ENCODE measurements at places on chromosomes 4 and X.

DNA sequence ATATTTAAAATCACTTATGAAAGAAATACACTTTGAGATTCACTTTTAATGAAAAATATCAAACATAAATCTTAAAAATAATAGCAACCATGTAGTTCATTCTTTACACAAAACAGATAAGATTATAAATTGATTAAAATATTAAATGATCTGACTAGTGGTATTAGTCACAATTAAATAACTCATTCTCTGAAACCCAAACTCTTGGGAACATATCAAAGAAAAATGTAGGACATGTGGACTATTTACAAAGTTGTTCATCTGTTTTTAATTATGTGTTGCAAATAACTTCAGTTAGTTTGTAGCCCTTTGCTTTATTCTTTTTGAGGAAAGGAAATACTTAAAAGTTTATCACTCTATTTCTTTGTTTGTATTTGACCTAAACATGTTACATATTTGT is 9.5 kb upstream of the GUCY1A1 start:
- DNase-seq, result peak; percentile 25

DNA sequence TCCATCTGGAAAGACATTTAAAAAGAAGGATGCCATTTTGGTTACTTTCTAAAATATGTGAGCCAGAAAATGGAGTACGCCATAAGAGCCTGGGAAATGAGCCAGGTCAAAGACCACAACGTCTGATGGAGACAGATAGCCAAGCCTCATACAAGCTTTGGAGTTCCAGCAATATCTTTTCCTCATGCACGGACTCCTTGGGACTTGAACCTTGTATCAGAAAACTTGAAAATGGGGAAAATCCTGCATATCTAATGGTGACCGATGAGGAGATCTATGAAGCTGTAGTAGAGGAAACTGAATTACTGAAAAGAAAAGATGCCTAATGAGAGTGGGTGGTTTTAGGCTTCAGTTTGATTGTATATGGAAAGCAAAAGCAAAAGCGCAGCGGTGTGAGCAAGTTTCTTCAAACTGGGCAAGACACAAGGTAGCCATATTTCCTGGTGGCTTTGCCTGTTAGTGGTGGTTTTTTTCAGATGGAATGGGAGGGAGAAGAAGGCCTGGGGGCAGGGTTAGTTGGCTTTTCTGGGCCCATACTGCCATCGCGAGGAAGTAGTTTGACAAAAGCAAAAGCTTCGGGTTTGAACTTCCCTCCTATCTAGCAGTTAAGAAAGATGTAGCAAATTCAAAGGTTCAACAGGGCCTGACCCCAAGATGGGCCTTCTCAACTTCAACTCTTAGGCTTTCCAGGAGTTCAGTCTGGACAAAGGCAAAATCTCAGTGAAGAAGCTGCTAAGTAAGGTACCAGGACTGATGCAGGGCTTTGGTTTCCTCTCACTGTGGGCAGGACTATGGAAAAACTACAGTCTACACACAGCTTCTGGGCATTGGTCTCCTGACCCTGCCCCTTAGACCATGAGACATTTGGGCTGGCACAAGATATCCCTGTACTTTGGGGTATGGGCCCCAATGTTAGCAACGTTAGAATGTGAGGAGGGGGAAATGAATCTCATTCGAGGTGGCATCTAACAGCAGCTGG is 210.0 kb upstream of the STK26 start:
- no peak for DNase-seq

- DNase-seq, result no peak
These were observed 31.5 kb downstream of the CASP3 start for GRCh38 chr4:184617600-184618196.

- DNase-seq, result no peak
These were observed 103.3 kb upstream of the KIT start for GRCh38 chr4:54554339-54554990.

DNA sequence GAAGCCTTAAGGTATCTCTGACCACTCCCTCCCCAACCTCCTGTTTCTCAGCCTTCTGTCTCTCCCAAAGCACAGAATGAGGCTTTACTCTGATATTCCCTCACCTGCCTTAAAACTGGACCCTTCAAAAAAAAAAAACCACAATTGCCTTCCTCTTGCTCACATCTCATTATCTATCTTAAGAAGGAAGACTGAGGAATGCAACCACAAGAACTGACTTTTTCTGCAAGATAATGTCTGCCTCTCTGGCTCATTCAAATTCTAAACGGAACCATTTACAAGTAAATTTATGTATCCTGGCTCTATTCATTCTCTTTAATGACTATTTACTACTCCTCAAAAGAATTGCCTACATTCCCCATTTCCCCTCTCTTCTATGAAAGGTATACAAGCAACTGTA is 545.5 kb upstream of the HTR2C start:
- no peak for DNase-seq

GRCh38 chr4:55270481-55270880 is 75.6 kb upstream of the SRD5A3 start:
- no peak for DNase-seq

DNA sequence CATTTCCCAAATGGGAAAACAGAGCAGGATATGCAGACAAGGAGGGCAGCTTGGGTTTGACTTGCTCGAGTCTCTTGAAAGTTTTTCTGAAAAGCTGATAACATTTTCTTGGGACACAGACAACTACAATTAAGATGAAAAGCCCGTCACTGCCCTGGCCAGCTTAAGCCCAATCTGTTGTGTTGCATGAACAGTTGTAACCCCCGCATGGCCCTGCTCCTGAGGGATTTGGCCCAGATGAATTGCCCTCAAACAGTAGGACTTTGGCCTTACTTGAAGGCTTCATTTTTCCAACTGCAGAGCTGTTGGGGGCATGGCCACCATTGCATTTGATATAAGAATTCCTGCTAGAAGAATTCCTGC is 40.5 kb upstream of the MGST2 start:
- no peak for DNase-seq

DNA sequence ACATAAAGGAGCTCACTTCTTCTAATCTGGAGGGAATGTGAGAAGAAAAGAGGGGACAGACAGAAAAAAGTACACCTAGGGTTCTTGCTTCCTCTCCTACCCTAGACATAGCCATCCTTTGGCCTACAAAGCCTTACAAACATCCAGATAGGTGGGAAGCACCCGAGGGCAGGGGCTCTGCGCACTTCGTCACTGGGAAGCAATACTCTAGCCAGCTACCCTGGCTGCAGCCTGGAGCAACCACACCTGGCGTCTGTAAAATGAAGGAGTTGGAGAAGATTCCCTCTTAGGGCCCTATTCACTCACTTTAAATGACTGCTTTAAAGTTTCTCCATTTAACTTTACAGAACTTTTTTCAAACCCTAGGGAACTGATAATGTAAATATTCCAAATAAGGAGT is 65.7 kb upstream of the NOCT start:
- DNase-seq, result no peak

DNA sequence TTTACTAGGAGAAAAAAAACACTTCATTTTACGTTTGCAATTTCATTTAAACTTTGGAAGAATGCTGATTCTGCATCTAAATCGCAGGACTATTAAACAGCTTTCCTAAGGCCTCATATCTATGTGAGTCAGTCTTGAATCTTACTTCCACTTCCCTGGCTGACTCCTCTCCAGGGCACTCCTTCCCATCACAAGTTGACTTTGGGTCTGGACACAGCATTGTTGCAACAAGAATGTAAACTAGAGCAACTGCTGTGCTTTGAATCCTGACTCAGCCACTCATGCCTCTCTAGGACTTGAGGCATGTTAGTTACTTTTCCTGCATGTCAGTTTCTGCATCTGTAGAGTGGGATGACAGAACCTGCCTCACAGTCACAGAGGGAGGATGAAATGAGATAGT is 413.8 kb downstream of the FAT4 start:
- peak; percentile 85 for DNase-seq

- peak; percentile 66 for DNase-seq
These were observed 53.1 kb upstream of the GIMD1 start for GRCh38 chr4:106421441-106422296.

DNA sequence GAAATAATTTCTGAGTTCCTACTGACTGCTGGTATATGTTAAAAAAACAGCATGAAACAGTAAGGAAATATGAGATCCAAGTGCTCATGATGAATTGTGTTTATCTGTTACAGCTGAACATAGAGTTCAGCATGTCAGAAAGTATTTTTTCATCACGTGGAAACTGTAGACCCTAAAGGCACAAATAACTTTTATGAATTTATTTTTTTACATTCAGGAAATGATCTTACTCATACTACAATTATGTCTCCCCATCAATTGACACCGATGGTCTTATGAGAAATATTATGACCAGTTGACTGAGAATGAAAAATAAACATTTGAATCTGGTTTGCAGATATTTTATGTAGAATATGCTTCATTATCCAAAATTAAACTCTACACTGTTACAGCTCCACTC is 283.1 kb upstream of the SPANXN4 start:
- DNase-seq, result no peak
